ENCODE measurements at places on chromosomes 6 and 20. TPM values are rescaled to one million over a fixed set of nuclear protein-coding genes. Genes with fewer than 3 reads are reported as not detected.
A peak's percentile ranks its signal among the peaks of the same experiment; 100 is the strongest.

The PLTP gene
- 637 TPM for total RNA-seq

DNA sequence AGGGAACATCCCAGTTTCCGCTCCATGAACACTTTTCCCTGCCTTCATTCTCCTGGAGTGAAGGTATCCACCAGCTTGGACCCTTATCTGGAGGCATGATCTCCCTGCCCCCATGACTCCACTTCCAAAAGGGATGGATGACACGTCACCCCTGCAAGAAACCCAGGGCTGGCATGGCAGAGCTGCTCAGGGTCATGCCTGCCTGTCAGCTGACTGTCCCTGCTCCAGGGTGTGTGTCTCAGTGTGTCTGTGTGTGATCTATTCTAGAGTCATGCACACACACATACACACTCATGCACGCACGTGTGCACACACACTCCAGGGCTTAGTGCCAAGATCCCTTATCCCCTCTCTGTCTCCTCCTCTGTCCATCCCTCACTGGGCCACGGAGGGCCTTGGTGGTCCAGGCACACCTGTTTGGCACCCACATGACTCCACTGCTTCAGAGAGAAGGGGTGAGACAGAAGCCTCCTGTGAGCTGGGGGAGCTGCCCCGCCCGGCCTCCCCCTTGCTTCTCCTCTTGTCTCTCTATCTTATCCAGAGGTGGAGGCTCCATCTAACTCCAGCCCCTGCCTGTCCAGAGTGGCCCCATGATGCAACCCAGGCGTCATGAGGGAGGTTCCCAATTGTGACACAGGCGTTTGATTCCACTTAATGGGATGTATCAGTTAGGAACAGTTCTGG lies 290.9 kb downstream of the CDC5L start:
- no peak for DNase-seq

DNA sequence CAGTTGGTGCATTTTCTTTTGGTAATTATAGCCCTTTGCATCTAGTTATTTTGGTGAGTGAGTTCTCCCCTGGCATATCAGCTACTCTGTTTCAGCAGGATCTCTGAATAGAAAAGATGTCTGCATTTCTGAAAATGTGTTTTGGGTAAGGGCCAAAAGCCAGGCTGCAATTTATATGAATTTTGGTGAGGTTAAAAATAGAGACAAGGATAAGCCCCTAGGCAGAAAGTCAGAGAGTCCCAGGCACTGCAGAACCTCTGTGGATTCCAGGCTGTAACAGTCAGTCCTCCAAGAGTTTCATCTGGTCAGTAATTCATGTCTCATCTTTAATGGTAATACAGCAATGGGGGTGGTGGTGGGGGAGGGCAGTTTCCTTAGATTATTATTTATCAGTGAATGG lies 53.0 kb downstream of the HDGFL1 start:
- no peak for DNase-seq

DNA sequence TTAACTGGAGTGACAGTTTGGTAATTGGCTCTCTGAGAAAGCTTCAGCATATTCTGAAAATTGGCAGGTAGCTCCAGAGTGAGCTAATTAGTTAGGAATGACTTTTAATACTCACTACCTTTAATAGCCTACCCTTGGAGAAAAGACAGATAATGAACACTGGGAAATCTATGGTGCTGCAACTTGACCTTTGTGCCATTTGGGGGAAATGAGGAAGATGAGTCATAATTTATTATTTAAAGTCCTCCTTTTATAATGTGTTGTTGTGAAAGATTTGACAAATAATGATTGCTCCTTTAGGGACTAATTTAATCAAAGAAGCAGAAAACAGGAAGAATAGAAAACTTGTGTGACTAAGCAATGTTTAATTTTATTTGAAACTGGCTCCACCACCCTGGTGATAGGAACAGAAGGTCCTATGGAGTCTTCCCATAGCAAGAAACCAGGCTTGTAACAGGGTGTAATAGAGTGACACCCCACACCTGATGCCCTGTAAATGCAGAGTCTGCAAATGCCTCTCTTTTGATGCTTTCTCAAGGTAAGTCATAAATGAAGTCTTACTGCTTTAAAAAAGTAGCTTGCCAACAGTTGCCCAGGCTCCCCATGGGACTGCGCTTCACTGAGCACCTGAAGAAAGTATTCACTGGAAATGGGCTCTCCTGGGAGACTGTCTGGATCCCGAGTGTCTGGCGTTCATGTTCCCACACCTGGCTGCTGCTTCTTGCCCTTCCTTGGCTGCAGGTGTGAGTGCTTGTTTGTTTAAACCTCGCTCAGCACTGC lies 134.4 kb downstream of the LRRC1 start:
- DNase-seq: no peak

The ANKRD60 gene
- total RNA-seq: not detected

- DNase-seq: no peak
Observed at GRCh38 chr20:38804682-38805501, 605 bp upstream of the PPP1R16B start.

The MUCL3 gene
- total RNA-seq: 13.8 TPM

DNA sequence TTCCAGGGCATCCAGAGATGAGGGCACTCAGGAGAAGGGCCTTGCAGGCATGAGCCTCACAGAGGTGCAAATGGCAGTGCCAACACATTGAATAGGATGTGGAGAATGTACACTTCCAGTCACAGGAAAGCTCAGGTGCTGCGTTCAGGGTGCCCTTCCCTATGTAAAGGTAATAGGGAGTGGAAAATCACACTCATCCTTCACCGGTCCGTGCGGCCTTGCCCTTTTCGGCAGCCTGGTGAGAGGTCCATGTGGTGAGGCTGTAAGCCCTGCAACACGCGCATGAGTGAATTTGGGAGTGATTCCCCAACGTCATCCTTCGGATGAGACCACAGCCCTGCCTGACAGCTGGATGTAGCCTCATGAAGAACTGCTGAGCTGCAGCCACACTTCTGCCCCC lies 43.0 kb upstream of the RPS6KA2 start:
- no peak for DNase-seq

- DNase-seq: no peak
Observed at GRCh38 chr20:36929290-36929689, 22.2 kb downstream of the SAMHD1 start.

The C6orf58 gene
- not detected for total RNA-seq

- DNase-seq: no peak
Observed at GRCh38 chr6:107689951-107690642, 134.0 kb downstream of the SCML4 start.

GRCh38 chr6:111615916-111616612 lies 10.4 kb upstream of the TRAF3IP2 start:
- no peak for DNase-seq

GRCh38 chr6:144855812-144856531 lies 570.8 kb downstream of the UTRN start:
- no peak for DNase-seq

GRCh38 chr6:35954333-35954732 lies 33.4 kb upstream of the SRPK1 start:
- DNase-seq: no peak

DNA sequence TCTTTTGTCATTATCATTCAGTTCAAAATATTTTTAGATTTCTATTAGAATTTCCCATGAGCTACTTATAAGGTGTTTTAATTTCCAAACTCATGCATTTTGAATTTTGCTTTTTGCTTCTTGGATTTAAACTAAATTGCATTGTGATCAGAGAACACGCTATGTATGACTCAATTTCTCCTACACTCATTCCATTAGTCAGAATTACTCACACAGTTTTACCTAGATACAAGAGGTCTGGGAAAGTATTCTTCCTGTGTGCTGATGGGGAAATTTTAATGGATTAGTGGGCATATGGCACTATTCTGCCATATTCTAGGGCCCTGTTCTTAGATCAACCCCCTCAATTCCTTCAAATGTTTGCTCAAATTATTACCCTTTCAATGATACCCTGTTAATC lies 49.9 kb upstream of the BMP5 start:
- no peak for DNase-seq

GRCh38 chr6:70954750-70955149 lies 2.1 kb downstream of the B3GAT2 start:
- DNase-seq: no peak

DNA sequence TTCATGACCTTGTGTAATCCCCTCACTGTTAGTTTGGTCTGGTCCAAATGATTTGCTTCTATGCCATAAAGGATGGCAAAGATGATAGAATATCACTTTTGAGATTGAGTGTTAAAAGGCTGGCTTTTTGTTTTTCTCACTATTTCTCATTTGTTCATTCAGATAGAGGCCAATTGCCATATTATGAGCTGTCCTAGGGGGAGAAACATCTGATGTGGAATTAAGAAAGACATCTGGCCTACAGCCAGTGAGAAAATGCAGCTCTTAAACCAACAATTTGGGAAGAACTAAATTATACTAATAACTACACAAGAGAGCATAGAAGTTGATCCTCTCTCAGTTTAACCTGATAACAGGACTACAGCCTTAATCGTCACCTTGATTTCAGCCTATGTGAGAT lies 1668.6 kb downstream of the GRIK2 start:
- no peak for DNase-seq

DNA sequence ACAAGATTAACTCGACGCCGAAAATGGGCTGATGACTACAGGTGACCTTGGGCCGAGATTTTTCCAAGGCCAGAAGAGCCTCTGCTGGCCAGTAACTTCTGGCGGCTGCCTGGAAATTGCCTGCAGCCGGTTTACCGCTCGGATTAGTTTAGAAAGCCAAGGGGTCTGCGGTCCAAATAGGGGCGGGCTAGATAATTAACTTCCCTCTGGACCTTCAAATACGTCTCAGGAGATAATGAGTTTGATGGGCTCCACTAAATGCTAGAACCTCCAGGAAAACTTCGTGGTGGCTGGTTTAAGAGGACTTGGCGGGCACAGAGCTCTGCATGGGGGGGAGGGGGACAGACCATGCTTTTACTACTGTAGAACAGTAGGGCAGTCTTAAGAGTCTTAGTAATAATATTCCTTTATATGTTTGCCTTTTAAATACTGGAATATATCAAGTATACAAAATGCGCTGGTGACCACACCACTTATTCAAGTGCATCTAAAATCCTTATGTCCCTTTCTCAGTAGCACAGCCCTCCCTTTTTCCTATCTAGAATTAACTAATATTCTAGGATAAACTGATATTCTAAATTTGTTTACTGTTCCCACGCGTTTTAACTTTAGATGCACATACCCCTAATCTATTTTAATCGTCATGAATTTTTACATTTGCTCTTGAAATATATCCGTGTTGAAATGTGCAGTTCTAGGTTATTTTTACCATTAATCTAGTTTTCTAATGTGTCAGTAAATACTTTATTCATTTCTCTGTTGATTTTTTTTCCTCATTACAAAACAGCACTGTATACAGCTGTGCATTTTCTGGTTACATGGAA lies 107.5 kb upstream of the PRSS16 start:
- DNase-seq: no peak

The DUSP22 gene
- 49.0 TPM for total RNA-seq

The ITCH gene
- 46.2 TPM for total RNA-seq

DNA sequence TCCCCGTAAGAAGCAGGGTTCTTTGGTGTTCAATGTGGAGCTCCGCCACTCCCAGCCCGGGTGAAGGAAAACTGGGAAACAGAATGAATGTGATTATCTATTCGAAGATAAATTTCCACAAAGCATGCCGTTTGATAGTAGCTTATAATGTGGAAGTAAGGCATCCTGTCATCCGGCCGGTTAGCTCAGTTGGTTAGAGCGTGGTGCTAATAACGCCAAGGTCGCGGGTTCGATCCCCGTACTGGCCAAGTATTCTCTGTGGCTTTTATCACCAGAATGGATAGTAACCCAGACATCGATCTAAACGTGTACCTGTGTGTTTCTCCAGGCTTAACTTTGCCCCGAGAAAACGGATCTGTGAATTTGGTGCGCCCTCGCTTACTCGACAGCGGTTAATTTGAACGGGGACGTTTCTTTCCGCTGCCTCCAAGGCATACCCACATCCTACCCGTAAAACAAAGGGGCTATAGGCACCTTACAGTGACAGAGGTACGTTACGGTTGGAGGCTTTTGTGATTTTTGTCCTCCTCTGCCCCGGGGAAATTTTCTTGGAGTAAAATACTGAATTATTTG lies 215.2 kb upstream of the ZNF184 start:
- peak; percentile 12 for DNase-seq

- DNase-seq: peak; percentile 21
Observed at GRCh38 chr6:152863618-152864326, 113.2 kb downstream of the VIP start.

- DNase-seq: no peak
Observed at GRCh38 chr6:41678511-41679084, 40.3 kb downstream of the MDFI start.

- DNase-seq: no peak
Observed at GRCh38 chr6:106731144-106731842, 101.9 kb downstream of the QRSL1 start.

The B3GALT4 gene
- total RNA-seq: 27.3 TPM

- no peak for DNase-seq
Observed at GRCh38 chr6:53282234-53282633, 66.5 kb downstream of the ELOVL5 start.

GRCh38 chr6:1379788-1380147 lies 9.6 kb upstream of the FOXF2 start:
- no peak for DNase-seq

The VARS2 gene
- 26.0 TPM for total RNA-seq
